ENCODE measurements at places on chromosomes 2 and 18.

DNA sequence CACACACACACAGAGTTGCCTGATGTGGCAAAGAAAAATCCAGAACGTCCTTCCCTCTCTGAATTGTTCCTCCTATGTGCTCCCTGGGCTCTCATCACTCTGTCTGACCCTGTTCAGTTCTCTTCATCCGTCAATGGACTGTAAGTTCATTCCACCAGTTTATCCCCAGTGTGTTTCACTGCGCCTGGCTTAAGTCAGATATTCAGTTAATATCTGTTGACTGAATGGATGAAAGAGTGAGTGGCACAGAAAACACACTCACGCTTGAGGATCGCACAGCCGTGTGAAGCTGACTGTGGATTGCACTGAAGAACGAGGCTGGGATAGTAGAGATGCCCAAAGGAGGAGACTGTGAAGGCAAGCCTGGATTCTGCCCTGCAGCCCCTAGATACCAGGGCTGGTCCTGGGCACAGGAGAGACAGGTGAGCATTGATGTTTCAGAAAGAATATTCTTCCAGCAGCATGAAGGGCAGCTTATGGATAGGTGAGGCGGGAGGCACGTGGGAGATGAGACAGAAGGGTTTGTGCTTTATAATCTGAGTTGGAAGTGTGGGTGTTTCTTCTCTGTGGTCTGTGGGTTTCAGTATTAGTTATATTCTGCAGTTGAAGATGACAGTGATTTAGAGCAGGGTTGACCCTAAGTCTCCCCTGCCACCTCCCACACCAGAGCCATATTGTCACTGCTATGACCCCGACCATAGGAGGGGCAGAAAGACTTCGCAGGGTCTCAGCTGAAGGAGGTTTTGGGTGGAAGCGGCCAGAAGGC, 129.9 kb downstream of the SOCS6 start:
- DNase-seq: no peak

DNA sequence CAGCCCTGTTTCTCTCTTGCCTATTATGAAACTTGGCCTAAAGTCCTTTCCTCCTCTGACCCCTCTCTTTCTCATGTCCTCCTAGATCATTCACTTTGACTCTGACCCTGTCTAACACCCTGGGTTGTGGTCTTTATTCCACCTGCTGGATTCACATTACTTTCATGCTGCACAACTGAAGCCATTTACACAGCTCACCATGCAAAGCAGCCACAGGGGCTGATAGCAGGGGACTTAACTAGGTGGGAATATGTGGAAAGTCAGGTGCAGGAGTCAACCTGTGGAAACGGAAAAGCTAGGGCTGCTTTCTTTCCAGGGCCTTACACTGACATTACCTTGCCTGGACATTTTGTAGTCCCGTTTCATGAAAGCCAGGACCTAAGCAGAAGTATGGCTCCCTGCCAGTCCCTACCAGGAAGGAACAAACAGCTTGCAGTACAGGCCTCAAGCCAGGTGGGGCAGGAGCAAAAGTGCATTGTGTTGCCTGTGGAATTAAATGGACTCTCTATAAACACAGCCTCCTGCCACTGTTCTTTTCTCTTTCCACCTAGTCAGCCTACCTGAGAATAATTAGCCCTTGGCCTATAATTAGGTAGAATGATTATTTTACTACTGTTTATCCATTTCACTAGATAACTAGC, 11.8 kb downstream of the MAPRE3 start:
- peak; percentile 9 for DNase-seq

DNA sequence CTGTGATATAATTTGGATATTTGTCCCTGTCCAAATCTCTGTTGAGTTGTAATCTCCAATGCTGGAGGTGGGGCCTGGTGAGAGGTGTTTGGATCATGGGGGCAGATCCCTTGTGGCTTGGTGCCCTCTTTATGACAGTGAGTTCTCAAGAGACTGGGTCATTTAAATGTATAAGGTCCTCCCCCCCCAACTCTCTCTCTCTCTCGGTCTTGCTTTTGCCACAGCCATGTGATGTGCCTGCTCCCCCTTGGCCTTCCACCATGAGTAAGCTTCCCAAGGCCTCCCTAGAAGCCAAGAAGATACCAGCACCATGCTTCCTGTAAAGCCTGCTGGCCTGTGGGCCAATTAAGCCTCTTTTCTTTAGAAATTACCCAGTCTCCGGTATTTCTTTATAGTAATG, 58.6 kb downstream of the FN1 start:
- DNase-seq: no peak

GRCh38 chr2:48725696-48726494, 29.6 kb downstream of the LHCGR start:
- DNase-seq: no peak

DNA sequence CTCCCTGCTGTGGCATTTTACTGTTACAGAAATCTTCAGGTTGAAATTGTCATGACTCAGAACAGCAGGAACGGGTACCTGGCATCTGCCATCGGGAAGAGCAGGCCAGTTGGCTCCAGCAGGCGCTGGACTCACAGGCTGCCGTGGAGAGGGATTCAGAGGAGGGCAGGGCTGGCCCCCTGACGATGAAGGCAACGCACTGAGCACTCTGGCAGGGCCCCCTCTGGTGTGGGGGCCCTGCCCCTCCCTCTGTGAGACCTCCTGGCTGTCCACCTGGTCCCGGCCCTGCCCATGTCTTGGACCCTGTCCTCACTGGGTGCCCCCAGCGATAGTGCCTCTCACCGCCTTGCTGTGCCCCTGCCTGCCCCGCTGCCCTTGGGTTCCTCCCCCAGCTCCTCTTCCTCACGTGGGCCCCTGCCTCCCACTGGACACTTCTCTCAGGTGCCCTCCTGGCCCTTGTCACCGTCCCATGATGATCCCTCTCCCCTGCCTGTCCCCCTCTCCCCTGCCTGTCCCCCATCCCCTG, 23.3 kb upstream of the ALLC start:
- DNase-seq: no peak

DNA sequence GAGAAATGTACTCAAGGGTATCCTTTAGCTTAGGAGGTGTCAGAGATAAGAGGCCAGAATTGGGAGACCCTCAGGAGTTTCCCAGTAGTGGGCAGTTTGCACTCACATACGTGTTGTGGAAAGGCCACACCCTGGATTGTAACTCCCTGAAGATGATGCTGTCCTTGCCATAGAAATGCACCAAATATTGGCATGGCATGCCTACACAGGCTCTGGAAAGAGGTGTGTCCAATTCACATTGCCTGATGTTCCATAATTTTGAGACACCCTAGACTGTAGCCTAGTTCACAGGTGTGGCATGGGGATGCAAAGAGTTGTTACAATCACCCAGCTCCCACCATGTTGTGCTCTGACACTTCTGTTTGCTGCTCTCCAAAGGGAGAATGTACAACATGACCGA, 271.9 kb downstream of the CCDC85A start:
- no peak for DNase-seq

DNA sequence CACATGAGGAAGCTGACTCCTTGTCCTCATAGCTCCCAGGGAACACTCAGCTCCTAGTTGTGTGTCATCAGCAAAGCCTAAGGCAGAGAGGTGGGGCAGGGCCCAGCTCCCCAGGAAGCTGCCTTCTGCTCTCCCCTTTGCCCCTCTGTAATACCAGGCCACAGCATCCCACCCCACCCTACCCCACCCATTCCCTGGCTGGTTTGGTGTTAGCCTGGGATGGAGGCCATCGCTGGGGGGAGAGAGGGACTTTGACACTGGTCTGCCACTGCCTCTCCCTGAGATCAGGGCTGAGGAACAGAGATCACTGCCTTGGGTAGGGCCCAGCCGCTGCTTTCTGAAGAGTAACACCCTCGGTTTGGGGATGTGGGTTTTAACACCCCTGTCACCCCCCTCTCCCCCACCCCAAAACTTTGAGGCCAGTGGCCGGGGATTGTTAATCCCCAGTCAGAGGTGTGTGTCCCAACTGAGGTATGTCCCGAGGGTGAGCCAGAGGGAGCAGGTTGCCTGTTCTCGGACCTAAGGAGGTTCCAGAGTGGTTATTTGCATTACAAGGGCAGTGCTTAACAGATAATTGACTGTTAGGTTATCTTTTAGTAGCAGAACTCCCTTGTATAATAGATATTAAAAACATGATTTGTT, 41.4 kb downstream of the TET3 start:
- no peak for DNase-seq

DNA sequence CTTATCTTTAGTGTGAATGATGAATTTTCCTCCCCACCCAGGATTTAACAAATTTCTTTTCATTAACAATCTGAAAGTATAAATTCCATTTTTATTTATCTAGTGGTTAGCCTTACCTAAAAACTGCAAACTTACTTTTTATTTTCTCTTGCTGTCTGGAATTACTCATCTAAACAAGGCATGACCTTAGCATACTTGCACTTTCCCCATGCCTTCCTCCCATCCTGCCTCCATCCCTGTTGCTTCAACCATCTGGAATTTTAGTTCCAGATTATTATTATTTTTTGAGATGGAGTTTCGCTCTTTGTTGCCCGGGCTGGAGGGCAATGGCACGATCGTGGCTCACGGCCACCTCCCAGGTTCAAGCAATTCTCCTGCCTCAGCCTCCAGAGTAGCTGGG, 35.6 kb downstream of the GDF7 start:
- DNase-seq: no peak

GRCh38 chr2:72827966-72828646, 2.3 kb upstream of the EXOC6B start:
- no peak for DNase-seq

- no peak for DNase-seq
Observed at GRCh38 chr2:49490710-49491109, 336.4 kb upstream of the FSHR start.

DNA sequence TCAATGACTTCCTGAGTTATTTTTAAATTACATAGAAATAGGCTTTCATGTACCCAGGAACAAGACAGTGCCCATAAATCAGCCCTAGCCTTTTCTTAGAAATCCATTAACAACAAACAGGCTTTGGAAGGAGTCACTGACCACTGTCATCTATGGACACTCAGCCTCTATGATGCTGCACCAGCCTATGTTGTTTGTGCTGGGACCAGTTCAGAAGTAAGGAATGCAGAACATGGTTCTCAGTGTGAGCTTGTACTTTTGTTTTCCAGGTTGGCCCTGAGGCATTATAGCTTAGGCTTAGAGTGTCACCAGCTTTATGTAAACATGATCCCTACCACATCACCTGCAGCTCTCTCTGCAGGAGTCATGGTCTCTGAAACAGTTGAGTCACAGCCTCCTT, 335.7 kb upstream of the CDH7 start:
- DNase-seq: no peak

DNA sequence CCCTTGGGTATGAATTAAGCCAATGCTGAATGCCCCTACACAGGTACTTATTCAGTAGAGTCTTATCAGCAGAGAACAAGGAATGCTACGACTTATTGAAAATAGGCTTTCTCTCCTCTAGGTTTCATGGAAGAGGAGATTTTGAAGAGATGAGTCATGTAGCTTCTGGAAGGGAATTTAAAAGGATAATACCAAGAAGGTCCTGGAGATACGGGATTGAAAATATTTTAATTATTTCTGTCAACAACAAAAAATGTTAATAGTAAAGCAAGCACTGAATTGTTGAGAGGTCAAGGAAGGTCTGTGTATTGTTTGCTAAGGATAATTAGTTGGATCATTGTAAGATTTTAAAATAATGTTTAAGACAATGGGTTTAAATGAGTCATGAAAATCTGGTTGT, 293.0 kb upstream of the SPHKAP start:
- no peak for DNase-seq

DNA sequence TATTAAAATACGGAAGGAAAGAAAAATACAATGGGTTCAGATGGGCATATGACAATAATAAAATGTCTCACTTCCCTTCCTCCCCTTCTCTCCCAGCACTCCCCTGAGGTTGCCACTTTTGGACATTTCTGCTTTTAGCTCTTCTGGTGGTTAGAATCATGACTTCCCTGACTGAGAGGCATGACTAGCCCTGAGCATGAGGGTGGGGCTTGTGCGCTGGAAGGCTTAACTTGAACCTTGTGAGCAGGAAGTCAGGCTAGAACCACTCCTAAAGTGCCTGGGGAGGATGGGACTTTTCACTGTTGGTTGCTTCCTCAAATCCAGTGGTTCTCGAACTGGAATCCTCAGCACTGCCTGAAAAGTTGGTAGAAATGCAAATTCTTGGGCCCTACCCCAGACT, 19.7 kb upstream of the ARHGAP25 start:
- peak; percentile 55 for DNase-seq

DNA sequence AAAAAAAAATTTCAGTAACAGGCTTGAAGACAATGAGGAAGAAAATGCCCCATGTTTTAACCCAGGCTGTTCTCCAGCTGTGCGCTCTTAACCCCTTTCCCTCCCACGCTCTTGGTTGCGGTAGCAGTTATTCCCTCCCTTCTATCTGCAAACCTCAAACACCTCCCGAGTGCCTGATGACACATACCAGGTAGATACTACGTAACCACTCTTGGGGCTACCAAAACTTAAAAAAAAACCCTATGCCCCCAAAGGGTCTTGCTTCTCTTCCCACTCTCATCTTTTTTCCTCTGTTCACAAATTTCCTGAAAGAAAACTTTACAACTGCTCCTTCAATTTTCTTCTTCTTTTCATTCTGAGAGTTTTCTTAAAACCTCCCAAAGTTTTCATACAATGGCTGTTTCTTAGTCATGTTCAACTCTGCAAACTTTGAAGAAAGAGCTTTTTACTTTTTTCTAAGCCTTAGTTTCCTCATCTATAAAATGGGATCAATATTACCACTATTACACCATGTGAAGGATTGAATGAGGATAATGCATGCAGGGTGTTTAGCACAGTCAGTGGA, 4.9 kb upstream of the DRC1 start:
- DNase-seq: no peak

GRCh38 chr2:211900000-211900399, 638.6 kb downstream of the ERBB4 start:
- DNase-seq: no peak

DNA sequence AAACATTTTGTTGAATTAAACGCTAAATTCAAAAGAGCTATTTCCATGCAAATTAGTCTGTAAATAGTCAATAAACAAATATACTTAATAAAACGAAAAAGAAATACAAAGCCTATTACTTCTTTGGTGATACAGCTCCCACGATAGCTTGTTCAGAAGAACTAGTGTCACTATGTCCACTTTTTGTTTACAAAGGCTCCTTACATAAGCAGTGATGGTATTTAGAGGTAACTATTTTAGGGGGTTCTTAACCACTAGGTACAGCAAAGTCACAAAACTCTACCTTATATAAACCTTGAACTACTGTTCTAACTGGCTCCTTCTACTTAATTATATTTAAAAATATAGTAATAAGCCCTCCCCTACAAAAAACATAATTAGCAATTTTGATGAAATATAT, 21.9 kb downstream of the ALS2 start:
- DNase-seq: no peak

DNA sequence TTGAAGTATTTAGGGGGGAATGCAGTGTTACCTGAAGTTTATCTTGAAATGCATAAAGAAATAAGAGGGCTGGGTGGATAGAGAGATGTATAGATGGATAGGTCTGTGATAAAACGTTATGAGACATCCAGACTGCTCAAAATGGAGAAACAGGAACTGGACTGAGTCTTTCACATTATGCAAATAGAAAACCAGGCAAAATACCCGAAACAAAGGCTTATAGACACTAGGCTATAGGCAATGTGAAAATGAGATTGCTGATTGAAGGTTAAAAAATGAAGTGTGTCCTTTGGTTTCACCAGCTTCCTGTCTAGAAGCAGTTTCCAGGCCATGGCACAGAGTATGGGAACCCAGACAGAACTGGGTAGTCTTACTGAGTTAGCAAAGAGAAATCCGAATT, 24.9 kb upstream of the SLC3A1 start:
- DNase-seq: no peak

GRCh38 chr2:51812138-51812866, 780.4 kb upstream of the NRXN1 start:
- no peak for DNase-seq

Data from CD4-positive, alpha-beta T cell treated with Interleukin-21 for 1 hour (primary cell).